ENCODE measurements at places on chromosomes 7 and 10.

DNA sequence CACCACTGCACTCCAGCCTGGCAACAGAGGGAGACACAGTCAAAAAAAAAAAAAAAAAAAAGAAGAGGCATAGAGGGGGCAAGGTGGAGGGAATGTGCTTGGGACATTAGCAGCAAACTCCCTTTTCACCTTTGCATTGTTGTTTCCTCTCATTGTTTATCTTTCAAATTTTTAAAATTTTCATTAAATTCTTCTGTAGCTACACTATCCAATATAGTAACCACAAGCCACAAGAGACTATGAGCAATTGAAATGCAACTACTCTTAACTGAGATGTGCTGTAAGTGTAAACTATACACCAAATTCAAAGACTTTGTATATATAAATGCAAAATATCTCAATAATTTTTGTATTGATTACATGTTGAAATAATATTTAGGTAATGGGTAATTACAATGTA is 43.4 kb downstream of the EBLN1 start:
- no peak for DNase-seq

DNA sequence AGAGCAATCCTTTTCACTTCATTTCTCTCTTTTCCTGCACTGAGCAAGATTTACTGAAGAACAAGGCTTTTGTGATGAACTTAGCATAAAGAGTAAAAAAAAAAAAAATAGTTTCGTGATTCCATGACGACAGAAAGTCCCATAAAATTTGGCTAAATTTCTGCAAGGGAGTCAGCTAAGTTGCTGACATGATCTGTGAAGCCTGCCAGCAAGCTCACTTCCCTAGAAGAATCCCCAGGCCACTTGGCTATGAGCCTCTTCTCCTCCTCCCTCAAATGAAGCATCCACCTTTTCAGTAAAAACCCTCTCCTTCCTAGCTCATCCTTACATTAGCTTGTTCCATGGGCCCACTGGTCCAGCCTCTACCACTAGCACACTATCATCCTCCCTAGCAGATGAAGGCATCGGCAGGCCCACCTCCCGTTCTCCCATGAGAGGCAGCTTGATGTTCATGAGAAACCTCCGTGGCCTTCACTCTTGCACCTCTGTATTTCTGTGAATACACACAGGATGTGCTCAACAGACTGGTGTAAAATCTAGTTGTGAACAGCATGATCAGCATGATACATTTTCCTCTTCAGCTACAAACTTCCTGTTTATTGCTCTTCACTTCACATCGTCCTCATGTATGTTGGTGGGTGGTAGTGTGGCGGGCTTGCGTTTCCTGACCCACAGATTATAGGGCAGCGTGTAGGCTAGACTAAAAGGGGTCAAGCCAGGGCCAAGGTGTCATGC is 30.9 kb downstream of the GIMAP8 start:
- no peak for DNase-seq

DNA sequence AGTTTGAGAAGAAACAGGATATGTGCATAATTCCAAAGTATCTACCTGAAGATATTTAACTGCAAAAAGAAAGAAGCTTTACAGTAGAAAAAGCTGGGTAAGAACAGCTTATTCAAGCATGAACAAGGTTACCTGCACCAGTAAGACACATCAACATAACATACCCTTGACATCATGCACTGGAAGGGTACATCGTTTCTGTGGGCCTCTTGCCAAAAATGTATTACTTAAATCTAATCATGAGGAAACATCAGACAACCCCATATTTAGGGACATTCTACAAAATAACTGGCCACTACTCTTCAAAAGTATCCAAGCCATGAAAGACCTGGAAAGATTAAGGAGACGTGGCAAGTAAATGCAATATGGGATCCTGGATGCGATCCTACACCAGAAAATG is 18.9 kb downstream of the TPK1 start:
- DNase-seq, result no peak

GRCh38 chr10:69516316-69516715 is 56.9 kb downstream of the NEUROG3 start:
- DNase-seq, result no peak

GRCh38 chr10:131758939-131759301 is 141.9 kb upstream of the PPP2R2D start:
- no peak for DNase-seq

GRCh38 chr10:114751856-114752255 is 69.7 kb upstream of the FHIP2A start:
- DNase-seq, result no peak

DNA sequence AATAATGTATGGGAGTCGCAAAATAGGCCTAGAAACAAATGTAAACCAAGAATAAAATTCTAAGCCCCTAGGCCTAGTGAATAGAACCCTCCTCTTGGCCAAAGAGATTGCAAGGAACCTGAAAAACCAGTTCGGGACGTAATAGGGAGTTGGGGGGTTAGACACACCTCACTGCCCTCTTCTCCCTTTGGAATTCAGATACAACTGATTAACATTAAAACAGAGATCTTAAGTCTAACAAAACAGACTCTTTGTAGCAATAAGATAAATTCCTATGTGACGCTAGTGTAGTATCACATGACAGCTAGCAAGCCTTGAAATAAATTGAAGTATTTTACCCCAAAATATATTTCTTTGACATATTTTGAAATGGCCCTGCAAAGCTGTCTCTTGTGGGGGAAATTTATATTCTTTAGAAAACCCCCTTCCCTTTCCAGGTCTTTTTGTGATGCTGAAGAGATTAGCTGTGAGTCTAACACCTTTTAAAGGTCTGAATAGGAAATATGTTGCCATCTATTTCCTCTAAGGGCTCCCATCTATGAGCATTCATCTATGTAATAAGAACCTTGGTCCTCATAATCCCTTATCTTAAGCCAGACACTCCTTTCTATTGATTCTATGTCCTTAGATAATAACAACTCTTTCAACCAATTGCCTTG is 623.4 kb upstream of the NRG3 start:
- DNase-seq, result no peak

- no peak for DNase-seq
These were observed 2.3 kb downstream of the ERLIN1 start for GRCh38 chr10:100183481-100183880.

GRCh38 chr7:114415064-114415989 is 712 bp downstream of the FOXP2 start:
- no peak for DNase-seq

GRCh38 chr7:22884911-22885788 is 62.5 kb upstream of the TOMM7 start:
- DNase-seq, result no peak

- DNase-seq, result no peak
These were observed 647.2 kb downstream of the GRM8 start for GRCh38 chr7:126605553-126605952.

DNA sequence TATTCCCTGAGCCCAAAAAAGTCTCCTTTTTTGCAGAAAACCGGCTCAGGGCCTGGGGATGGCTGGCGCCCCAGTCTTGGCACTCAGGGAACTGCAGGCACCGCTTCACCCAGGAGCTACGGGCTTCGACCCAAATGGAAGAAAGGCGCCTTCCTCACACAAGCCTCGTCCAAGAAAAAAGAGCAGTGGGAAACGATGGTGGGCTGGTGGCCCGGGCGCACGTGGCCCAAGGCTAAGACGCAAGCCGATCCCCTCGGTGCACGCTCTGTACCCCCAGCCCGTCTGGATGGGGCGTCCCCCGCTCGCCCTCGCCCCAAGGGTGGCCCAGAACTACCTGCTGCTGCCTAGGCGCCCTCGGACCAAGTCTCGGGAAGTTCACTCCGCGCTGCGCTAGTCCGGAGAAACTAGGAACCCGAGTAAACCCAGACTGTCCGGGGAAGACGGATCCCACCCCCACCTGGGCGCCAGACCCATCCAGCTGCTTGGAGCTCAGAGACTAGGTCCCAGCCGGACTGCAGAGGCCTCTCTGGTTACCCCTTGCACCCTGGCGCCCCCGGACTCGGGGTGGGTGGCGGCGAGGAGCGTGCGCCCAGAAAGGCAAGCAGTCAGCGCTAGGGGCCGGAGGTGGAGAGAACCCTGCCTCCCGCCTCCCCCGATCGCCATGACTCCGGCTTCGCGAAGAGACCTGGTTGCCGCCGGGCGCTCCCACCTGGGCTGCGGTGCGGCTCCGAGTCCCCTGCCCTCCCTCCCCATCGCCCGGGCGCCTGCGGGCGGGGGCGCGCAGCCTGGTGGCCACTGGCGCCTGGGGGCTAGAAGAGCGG is 76.4 kb downstream of the CALN1 start:
- DNase-seq, result no peak

DNA sequence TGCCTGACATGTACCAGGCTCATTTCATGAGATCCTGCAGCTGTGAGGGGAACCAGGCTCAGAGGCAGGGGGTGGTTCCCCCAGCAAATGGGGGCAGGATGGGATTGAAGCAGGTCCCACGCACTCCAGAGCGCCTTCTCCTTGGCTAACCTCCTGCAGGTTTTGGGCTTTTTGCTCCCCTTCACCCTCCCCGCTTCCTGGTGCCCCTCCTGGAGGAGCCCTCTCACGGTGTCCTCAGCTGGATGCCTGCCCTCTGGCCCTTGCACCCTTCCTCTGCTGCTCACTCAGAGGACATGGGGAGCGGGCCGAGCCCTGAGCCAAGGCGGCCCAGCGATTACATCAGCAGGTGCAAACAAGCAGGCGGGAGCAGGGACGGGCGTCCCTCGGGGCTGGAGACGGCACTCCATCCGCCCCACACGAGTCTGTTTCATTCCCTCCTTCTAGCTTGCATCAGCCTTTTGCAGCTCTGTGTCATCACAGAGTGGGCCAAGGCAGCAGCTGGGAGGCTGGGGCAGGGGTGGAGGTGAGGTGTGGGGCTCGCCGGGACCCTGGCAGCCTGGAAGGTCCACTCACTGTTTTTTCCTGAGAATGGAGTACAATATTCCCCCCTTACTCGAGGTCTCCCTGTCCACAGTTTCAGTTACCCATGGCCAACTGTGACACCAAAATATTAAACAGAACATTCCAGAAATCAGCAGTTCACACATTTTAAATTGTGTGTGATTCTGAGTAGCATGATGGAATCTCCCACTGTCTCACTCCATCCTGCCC is 52.7 kb upstream of the SLC29A3 start:
- no peak for DNase-seq

DNA sequence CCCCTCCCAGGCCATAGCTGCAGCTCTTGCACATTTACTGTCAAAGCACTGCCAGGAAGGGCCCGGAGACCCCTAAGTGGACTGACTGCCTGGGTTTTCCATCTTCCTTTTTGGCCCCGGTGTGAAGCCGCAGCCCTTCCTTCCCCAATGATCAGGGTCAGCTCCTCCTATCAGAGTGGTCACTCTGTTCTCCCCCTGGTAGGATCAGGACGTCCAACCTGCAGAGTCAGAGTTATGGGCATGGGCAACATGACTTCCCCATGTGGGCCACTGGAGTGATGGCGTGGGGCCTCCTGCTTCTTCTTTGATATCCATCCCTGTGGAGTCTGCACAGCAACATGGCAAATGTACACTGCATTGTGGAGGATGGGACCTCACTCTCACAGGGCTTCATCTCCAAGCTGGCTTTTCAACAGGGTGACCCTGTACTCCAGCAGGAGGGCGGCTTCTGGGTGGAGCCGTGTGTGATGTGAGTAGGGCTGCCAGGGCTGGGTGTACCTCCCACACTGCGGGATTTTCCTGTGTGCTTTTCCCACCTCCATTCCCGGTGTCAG is 6.4 kb upstream of the RAMP3 start:
- DNase-seq, result no peak

- no peak for DNase-seq
These were observed 411.8 kb downstream of the ARL4A start for GRCh38 chr7:13099154-13099795.

DNA sequence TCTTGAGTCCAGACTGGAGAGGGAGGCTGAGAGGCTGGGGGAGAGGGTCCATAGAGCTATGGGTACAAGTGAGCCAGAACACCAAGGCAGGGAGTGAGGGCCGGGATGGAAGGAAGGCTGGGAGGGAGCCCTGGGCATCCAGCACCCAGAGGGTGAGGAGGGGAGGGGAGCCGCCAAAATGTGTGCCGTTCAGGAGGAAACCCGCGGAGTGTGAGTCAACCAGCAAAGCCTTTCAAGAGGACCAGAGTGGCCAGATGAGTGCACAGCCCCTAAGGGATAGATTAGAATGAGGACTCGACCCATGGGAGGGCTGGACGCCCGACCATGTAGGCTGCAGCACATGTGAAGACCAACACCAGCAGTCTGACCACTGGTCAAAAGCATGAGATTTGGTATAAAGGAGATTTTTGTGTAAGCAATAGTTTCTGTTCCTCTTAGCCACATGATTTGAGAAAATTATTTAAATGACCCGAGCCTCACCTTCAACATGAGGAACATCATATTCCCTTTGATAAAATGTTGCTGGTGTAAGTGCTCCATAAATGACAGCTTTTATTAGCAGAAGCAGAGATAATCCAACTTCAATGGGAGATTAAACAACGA is 179.7 kb upstream of the GRB10 start:
- no peak for DNase-seq

GRCh38 chr7:90999989-91000979 is 263.9 kb upstream of the FZD1 start:
- no peak for DNase-seq

GRCh38 chr10:17735166-17735941 is 16.6 kb upstream of the TMEM236 start:
- DNase-seq, result no peak

DNA sequence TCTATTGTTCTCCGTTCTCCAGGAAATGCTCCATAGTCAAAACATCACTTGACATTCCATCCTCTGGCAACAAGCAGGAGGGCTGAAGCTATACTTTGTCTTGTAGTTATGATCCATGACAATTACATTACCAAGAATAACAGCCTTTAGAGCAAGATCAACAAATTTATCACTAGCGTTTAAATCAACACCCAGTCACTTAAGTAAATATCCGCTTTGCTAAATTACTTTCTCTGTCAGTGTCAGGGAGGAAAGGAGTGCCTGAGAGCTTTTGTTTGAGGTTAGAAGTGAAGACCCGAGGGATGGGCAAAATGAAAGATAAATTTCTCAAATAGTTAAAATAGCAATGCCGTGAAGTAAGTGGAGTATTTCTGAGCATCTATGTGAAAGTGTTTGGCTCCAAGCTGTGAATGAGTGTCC is 236.1 kb upstream of the BMPER start:
- no peak for DNase-seq

DNA sequence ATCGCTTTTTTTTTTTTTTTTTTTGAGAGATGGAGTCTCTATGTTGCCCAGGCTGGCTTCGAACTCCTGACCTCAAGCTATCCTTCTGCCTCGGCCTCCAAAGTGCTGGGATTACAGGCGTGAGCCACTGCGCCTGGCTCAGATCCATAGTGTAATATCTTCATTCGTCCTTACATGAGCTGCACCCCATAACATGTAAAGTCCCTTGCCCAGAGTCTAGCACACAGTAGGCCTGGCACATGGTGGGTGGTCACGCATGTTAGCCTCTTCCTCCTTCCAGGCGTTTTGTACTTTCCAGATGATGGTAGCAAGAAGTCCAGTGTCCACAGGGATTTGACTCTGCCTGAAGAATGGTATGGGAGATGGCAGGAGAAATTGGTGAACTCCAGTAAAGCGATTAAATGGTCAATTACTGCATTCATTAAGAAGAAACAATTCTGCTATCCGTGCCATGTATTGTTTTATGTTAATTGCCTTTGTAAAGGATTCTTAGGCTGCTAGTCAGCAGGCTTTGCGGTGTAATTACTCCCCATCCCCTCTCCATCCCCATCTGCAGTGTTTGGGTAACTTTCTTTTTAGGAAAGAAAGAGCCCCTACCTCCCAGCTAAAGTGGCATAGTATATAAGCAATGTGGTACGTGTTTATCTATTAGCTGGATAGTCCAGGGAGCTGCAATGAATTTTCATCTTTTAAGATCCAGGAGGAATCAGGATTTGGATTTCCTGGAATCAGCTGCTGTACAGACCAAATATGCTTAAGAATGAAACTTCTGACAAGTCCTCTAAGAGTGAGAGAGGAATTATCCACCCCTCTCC is 1.2 kb downstream of the TPST1 start:
- no peak for DNase-seq

GRCh38 chr10:116171505-116171904 is 101.5 kb downstream of the GFRA1 start:
- DNase-seq, result no peak
